ENCODE measurements at places on chromosomes 11 and 22.
A peak's percentile ranks its signal among the peaks of the same experiment; 100 is the strongest.

GRCh38 chr22:39332441-39333064 is 13.1 kb upstream of the RPL3 start:
- DNase-seq, result no peak

GRCh38 chr11:63915961-63916836 is 765 bp downstream of the RCOR2 start:
- peak; percentile 28 for DNase-seq

DNA sequence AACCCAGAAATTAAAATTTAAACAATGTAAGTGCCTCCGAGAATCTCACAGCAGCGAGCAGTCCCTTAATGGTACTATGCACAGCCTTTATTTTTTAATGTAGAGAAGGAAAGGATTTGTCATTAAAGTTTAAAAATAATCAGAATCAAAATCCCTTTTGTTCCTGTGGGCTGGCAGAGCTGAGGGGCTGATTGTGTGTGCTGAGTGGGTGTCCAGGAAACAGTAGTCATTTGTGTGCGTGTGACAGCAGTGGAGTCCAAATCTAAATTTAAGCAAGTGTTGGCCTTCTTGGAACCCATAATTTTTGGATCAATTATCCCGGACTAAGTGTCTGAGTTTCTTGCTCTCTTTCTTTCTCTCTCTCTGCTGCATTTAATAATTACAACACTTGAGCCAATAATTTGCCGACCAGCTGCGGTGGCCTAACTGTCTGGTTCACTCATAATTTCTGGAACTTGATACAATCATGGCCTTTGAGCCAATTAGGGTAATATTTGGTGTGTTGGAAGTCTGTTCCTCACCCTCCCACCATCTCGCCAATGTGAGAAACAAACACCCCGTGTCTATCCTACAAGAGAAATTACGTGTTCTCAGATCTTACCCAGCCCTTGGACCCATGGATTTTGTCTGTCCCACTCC is 528.0 kb downstream of the SOX6 start:
- no peak for DNase-seq

GRCh38 chr11:65981101-65981740 is 19.7 kb downstream of the SART1 start:
- no peak for DNase-seq

DNA sequence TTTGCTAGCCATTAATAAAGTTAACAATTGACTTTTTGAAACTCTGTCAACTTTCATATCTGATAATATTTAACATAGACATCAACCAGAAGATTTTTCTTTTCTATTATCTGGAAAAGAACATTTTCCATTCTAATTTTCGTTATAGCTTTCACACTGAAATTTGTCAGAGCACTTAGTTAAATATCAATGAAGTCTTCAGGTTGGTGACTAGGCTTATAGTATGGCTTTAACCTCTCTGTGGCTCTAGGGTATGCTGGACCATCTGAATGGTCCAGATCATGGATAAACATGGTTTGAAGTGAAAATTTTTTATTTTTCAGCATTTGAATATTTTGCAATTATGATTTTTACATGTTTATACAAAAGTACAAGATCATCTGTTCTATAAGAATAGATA is 548.1 kb downstream of the CNTN5 start:
- DNase-seq, result no peak

DNA sequence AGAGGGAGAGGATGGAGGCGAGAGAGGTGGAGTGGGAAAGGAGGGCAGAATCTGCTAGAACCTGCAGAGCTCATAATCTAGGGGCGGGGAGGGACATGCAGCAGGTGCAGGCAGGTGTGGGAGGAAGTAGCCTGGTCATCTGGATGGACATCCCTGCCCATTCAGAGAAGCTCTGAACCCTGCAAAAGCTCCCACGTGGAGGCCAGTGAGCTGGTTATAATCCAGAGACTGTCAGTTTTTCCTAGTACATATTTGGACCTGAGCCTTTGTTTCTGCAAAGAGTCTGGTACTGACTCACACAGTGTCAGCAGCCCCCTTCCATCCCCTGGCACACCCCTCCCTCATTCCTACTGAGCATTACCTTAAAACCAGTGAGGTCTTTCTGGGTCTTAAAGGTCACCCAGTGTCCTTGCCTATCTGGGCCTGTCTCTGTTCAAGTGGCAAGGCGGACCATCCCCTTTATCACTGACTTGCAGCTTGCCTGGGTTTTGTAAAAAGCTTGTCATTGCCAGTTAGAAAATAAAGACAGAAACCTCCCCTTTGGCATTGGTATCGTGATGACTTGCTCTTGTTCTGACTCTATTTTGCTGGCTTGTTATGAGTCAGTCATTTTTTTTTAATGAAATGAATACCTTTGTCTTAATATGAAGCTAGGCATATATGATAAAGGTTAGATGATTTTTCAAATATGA is 26.1 kb downstream of the PTPRJ start:
- no peak for DNase-seq

- DNase-seq, result no peak
These were observed 494.6 kb upstream of the LRRC4C start for GRCh38 chr11:41954034-41954433.
